GM12878 (cell line): ENCODE measurements at places on chromosomes 12 and 14. TPM values are rescaled to one million over a fixed set of nuclear protein-coding genes. Genes with fewer than 3 reads are reported as not detected.
A peak's percentile ranks its signal among the peaks of the same experiment; 100 is the strongest.

DNA sequence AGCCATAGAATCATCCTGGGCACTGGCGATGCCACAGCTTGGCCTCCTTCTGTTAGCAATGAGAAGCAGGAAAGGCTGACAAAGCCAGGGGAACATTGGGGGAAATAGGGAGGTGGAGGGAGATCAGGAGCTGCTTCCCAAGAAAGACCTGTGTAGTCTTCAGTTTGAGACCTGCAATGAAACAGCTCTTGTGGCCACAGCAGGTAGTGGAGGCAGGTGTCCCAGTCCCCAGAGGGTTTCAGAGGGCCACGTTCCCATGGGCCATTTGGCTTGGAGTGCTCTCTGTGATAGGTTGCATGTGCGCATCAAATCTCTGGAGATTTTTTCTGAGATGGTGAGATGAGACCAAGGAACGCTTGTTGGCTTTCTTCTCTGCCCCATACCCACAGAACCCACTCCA lies 14.4 kb upstream of the OR6S1 start:
- H3K4me3 ChIP-seq: no peak overlapping the region
- no peak for DNase-seq
- H3K27me3 ChIP-seq: no peaks in the 10 kb centered on the region
- no peaks in the 10 kb centered on the region; the same call in 1 of the 2 replicates for H3K4me1 ChIP-seq
- H3K27ac ChIP-seq: no peak overlapping the region

GRCh38 chr14:105058521-105059034 lies 6.7 kb downstream of the GPR132 start:
- peaks cover 21% of the 10 kb centered on the region for H3K36me3 ChIP-seq
- no peaks in the 10 kb centered on the region for H3K27me3 ChIP-seq
- peaks cover 33% of the 10 kb centered on the region for H3K4me1 ChIP-seq
- no peak overlapping the region for H3K4me3 ChIP-seq
- no peak for DNase-seq
- no peak overlapping the region for H3K27ac ChIP-seq

DNA sequence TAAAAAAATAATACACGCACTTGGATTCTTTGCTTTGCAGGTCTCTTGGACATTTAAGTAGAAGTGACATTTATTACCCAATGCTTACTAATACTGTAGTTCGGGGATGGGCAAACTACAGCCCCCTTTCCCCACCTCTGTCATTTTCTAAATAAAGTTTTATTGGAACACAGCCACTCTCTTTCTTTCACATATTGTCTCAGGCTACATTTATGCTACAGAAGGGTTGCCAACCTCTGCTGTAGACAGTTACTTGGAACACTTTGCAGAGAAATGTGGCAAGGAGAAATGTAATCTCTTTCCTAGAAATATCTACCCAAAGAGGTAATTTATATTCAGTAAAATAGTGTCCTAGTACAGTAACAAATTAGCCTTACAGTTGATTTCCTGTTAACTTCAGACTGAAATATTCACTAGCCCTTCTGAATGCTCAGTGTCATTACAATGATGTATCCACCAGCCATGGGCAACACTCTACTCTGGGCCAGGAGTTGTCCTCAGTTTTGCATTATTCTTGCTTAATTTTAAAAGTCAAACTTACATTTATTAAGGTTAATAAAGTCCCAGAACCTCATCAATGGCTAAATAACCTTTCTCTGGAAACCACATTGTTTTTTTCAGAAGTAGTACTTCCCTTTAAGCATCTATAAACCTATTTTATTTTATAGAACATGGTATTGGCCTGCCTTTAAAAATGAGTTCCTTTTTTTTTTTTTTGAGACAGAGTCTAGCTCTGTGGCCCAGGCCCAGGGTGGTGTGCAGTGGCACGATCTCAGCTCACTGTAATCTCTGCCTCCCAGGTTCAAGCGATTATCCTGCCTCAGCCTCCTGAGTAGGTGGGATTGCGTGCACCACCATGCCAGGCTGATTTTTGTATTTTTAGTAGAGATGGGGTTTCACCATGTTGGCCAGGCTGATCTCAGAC lies 269.6 kb upstream of the AMIGO2 start:
- no peaks in the 10 kb centered on the region for H3K36me3 ChIP-seq
- no peak overlapping the region for H3K27ac ChIP-seq
- DNase-seq: no peak

DNA sequence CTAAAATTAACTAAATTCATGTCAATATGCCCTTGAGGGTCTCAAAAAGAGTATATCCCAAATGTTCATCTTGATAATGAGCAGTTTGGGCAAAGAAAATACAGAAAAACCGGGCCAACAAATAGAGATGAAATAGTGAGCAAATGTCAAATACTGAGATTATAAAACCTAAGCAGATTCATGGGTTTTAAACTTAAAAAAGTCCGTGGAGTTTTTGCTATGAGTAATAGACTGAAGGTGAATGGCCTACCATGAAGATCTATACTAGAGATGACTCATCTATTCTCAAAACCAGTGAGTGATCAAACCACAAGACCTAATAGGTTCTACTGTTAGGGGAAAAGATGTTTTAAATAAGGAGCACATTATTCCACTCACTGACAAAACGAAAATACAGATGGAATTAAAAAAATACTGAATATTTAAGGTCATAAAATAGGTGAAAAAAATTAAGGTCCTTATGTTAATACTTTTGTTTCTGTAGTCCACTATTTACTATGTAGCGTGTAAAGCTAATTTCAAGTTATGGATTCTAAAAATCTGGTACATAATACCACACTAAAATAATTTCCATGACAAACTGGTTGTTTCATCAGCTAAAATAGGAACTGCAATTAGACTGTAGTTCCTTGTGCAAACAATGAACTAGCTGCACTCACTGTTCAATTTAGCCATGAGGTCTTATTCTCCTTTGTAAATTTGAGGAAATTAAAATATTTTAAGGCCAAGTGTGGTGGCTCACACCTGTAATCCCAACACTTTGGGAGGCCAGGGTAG lies 5.0 kb downstream of the HNRNPC start:
- peak overlapping the region; percentile 98; the same call in 1 of the 2 replicates for H3K4me3 ChIP-seq
- peak overlapping the region; percentile 66 for H3K27ac ChIP-seq
- H3K27me3 ChIP-seq: no peaks in the 10 kb centered on the region
- H3K4me1 ChIP-seq: peaks cover 23% of the 10 kb centered on the region
- H3K36me3 ChIP-seq: peaks cover 7% of the 10 kb centered on the region

DNA sequence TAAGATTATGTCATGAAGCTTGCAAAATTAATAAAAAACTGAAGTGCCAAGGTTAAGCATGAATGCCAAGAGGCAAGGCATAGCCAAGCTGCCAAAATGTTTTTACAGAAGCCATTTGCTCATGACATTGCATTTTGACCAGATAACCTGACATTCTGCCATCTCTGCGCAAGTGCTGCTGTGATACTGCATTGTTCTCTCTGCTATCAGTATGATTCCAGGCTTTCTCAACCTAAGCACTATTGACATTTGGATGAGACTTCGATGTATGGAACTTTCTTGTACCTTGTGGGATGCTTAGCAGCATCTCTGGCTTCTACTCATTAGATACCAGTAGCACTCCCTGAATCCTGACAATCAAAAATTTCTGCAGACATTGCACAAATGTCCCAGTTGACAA lies 139.2 kb downstream of the RASSF9 start:
- no peaks in the 10 kb centered on the region for H3K27me3 ChIP-seq
- H3K36me3 ChIP-seq: no peaks in the 10 kb centered on the region
- H3K4me1 ChIP-seq: no peaks in the 10 kb centered on the region
- no peak overlapping the region for H3K4me3 ChIP-seq
- no peak overlapping the region for H3K27ac ChIP-seq

- H3K27me3 ChIP-seq: no peaks in the 10 kb centered on the region
- no peak overlapping the region for H3K4me3 ChIP-seq
- no peaks in the 10 kb centered on the region for H3K4me1 ChIP-seq
- no peak overlapping the region for H3K27ac ChIP-seq
Observed at GRCh38 chr12:59403259-59403932, 192.4 kb upstream of the SLC16A7 start.

DNA sequence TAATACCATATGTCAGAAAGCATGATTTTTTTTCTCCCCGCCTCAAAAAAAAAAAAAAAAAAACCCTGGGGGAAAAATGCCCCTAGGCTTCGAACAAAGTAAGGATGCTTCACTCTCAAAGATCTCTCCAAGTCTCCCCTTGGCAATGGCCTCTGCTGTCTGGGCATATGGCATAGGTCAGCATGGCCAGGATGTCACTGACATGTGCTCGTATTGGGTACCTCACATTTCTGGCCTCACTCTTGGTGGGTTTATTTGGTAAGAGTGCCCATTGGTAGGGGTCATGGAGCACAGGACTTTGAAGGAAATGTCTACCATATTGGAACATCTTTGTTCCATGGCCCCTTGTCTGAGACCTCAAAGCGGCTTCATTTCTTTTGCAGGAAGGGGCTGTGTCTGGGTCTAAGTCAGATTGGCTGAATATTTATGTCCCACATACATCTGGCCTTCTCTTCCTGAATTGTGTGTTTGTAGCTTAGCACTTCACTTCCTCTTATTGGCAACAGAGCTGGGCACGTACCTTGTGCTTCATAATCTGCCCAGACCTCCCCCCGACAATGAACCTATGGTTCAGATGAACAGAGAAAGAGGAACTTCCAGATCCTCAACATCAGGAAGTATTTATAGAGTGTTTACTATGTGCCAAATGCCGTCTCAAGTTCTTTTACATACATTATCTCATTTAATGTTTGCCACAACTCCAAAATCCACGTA lies 36.3 kb upstream of the OAS1 start:
- H3K36me3 ChIP-seq: no peaks in the 10 kb centered on the region
- peaks cover 3% of the 10 kb centered on the region; the same call in 1 of the 2 replicates for H3K27me3 ChIP-seq
- H3K4me1 ChIP-seq: no peaks in the 10 kb centered on the region
- no peak overlapping the region for H3K4me3 ChIP-seq
- H3K27ac ChIP-seq: no peak overlapping the region
- no peak for DNase-seq

DNA sequence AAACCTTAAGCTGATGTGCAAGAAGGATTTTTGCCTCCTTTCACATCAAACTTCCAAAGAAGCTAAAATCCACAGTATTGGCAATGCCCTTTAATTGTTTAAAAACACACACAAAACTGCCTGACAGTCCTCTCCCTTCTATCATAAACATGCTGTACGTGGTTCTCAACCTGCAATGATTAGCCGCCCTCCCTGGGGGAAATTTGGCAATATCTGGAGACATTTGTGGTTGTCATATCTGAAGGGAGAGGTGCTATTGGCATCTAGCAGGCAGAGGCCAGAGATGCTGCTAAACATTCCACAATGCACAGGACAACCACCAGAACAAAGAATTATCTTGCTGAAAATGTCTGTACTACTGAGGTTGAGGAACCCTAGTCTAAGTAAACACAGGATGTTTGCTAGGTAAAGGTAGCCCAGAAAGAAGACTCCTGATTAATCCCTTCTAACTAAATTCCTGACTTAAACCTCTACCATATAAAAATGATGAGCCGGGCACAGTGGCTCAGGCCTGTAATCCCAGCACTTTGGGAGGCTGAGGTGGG lies 1.2 kb downstream of the ACOT6 start:
- no peak for DNase-seq
- no peak overlapping the region for H3K27ac ChIP-seq
- no peaks in the 10 kb centered on the region; the same call in 1 of the 2 replicates for H3K4me1 ChIP-seq
- H3K27me3 ChIP-seq: peaks cover 9% of the 10 kb centered on the region; the same call in 1 of the 2 replicates
- no peak overlapping the region; the same call in 1 of the 2 replicates for H3K4me3 ChIP-seq

DNA sequence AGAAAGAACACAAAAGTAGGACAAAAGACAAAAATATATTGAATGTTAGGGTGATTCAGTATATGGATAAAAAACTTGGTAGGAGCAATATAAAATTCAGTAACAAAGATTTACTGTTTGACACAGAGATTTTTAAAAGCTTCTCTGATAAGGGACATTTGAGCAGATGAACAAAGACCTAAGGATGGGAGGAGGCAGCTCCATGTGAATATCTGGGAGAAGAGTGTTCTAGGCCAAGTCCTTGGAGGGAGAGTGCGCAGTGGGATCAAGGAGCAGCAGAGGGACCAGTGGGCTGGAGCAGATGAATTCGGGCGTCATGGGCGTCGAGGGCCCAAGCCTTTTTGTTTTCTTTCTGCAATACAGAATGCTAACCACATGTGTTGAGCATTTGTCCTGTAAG lies 174.4 kb downstream of the PRKCH start:
- no peaks in the 10 kb centered on the region for H3K27me3 ChIP-seq
- peaks cover 8% of the 10 kb centered on the region; the same call in 1 of the 2 replicates for H3K36me3 ChIP-seq
- H3K4me3 ChIP-seq: no peak overlapping the region
- H3K27ac ChIP-seq: no peak overlapping the region

- no peaks in the 10 kb centered on the region for H3K36me3 ChIP-seq
- no peak for DNase-seq
- H3K27me3 ChIP-seq: 0 out of 2 replicates have a peak, but pooled peaks cover 4% of the 10 kb centered on the region
- no peak overlapping the region for H3K27ac ChIP-seq
Observed at GRCh38 chr14:96631621-96632362, 129.6 kb downstream of the PAPOLA start.

DNA sequence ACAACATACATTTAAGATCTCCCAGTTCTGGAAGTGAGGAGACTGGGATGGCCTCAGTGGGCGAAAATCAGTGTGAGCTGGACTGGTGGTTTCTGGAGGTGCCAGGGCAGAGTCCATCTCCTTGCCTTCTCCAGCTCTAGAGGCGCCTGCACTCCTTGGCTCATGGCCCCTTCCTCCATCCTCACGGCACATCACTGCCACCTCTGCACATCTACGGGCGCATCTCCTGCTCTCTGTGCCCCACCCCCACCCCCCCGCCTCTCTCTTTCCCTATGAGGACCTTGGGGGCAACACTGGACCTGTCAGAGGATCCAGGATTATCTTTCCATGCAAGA lies 62.8 kb upstream of the DIO3 start:
- no peak overlapping the region for H3K4me3 ChIP-seq
- no peak overlapping the region for H3K27ac ChIP-seq
- no peak for DNase-seq
- no peaks in the 10 kb centered on the region for H3K27me3 ChIP-seq

GRCh38 chr14:50910495-50911420 lies 33.5 kb downstream of the PYGL start:
- no peaks in the 10 kb centered on the region for H3K36me3 ChIP-seq
- H3K4me1 ChIP-seq: no peaks in the 10 kb centered on the region
- H3K27ac ChIP-seq: no peak overlapping the region
- H3K4me3 ChIP-seq: no peak overlapping the region

GRCh38 chr12:68231691-68232090 lies 6.1 kb upstream of the IL26 start:
- H3K4me1 ChIP-seq: peaks cover 6% of the 10 kb centered on the region
- no peaks in the 10 kb centered on the region for H3K27me3 ChIP-seq
- DNase-seq: no peak
- H3K27ac ChIP-seq: no peak overlapping the region
- no peaks in the 10 kb centered on the region for H3K36me3 ChIP-seq

DNA sequence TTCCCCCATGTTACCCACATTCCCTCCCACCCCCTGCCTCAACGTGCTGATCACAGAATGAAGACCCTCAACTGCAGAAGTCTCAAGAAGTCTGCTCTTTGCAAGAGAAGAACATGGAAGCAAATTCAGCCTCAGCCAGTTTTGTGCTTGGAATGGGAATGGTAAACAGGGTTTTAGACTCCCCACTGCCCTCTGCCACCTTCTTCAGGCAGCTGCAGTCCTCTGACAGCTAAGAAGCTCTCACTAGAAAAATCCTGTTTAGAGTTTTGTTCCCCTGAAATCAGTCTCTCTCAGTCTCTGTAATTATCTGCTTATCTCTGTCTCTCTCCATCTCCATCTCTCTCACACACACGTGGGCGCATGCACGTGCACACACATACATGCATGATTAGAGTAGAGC lies 85.4 kb downstream of the CRACR2A start:
- DNase-seq: no peak
- no peaks in the 10 kb centered on the region for H3K4me1 ChIP-seq
- H3K27me3 ChIP-seq: no peaks in the 10 kb centered on the region
- no peak overlapping the region for H3K27ac ChIP-seq
- no peak overlapping the region for H3K4me3 ChIP-seq
- H3K36me3 ChIP-seq: peaks cover 14% of the 10 kb centered on the region; the same call in 1 of the 2 replicates

Gene MYH6
- not detected in 2 replicates for total RNA-seq

Gene PLEK2
- not detected in 2 replicates for total RNA-seq

Gene NINJ2
- total RNA-seq: 13.5 and 14.8 TPM in 2 replicates

Gene TAS2R19
- total RNA-seq: 1.4 and 2.7 TPM in 2 replicates

Gene SCYL2
- 28.9 and 31.5 TPM in 2 replicates for total RNA-seq

Gene KRT6C
- not detected in 2 replicates for total RNA-seq

Gene KRT73
- total RNA-seq: not detected in 2 replicates

Gene SYT10
- total RNA-seq: 0.05 TPM in 1 of 2 replicates, not detected in the other

Gene R3HDM2
- total RNA-seq: 24.9 and 26.1 TPM in 2 replicates
